ENCODE measurements at places on chromosomes 13 and 19.

GRCh38 chr19:38115271-38115802 lies 108.7 kb downstream of the DPF1 start:
- DNase-seq, result no peak

DNA sequence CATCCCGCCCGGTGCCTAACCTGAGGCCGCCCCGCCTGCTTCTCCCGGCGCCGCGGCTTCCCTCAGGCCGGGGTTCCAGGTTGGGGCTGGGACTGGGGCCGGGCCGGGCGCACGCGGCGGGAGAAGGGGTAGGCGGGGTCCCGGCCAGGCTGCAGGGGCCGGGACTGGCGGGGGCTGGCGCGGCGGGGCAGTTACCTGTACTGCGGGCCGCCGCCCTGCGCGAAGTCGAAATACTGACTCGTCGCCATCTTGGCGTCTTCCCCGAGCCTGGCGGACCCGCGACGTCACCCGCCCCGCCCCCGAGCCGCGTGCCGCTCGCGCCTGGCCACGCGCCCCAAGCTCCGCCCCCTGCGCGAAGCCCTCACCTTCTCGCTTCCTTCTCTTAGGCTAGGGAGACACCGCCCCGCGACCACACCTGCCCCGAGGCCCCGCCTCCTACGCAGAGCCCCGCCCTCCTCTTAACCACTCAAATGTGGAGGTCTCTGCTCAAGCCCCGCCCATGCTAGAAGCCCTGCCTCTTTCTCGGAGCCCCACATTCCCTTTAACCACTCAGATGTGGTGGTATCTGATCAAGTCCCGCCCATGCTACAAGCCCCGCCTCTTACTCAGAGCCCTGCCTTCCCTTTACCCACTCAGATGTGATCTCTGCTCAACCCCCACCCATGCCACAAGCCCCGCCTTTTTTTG lies at the start of gene ZFR2:
Gene ZFR2 (minus strand): TSS at position 269 of the 687 bp plus-strand sequence. CDS start 21 bp downstream, at position 248.
- no peak for DNase-seq

DNA sequence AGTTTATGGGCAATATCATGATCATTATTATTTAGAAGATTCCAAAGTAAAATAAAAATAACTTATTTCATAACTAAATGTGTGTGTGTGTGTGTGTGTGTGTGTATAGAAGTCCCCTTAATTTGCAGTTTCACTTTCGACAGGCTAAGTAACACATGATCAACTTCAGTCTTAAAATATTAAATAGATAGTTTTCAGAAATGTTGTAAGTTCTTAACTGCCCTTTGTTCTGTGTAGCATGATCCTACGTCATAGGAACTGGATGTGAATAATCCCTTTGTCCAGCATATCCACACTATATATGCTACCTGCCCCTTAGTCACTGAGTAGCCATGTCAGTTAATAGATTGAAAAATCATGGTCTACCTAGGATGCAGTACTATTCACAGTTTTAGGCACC lies 1863.5 kb upstream of the PCDH20 start:
- DNase-seq, result no peak

DNA sequence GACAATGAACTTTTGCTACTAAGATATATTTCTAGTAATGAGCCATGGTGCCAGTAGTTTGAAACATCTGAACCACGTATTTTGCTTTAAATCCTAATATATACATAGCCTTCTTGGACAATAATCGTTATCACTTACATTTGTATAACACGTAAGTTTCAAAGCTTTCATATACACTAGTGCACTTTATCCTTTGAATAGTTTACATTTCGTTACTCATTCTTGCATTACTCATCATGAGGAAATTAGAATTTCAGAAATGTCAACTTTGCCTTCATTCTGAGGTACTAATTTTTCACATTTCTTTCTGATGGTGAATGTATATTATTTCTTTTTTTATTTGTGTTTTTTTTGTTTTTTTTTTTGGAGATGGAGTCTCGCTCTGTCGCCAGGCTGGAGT lies 5.8 kb downstream of the KBTBD7 start:
- DNase-seq, result no peak

- no peak for DNase-seq
These were observed 1.0 kb downstream of the HIF3A start for GRCh38 chr19:46297700-46298478.

DNA sequence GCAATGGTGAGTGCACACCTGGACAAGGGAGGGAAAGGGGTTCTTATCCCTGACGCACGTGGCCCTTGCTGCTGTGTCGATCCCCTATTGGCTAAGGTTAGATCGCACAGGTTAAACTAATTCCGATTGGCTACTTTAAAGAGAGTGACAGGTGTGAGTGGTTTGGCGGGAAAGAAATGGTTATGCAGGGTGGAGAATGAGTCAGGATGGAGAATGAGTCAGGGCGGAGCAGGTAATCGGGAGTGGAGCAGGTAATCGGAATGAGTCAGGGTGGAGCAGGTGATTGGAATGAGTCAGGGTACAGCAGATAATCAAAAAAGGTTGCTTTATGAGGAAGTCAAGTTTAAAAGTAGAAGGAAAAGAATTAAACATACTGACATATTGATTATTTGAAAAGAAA lies 24.4 kb upstream of the SIAH3 start:
- DNase-seq, result no peak

DNA sequence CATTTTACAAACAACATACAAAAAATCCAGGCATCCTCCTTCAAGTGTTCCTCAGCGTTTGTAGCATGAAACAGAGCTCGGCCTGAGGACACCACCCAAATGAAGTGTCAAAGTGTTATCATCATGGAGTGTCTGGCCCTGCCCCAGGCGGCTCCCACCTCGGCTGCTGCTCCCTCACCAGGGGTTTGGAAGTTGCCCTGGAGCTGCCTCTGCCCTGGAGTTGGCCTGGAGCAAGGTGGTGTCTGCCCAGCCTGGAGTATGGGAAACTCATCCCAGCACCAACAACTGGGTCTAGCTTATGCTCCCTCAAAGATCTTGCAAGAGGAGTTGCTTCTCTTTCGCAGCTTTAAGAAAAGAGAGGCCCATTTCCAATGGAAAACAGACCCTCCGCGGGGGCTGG lies 120.4 kb downstream of the FOXO1 start:
- DNase-seq, result no peak

GRCh38 chr13:100532836-100533435 lies 55.7 kb downstream of the GGACT start:
- no peak for DNase-seq

GRCh38 chr13:114200399-114200911 lies 21.4 kb downstream of the CFAP97D2 start:
- DNase-seq, result no peak

DNA sequence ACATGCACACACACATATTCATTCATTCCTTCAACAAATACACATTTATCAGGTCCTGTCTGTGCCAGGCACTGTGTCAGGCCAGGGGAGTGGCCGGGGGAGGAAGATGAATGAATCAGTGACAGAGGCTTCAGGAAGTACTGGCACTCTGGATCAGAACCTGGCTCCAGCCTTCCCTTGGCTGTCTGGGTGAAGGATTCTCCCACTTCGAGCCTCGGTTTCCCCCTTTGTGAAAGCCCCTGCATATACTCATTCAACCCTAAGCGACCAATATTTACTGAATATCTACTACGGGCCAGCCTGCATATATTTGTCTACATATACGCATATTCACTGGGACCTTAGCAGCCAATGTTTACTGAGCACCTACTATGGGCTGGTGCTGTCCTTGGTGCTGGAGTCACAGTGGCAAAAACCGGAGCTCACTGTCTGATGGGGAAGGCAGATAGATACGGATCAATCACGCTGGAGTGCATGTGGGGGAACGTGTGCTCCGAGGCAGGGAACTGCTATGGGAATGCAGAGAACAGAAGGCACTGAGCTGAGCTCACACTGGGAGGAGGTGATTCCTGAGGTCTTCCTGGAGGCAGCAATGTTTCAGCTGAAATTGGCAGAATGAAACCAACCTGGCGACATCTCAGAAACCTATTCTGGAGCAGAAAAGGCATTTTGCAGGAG lies 636 bp upstream of the ZNF579 start:
- no peak for DNase-seq

GRCh38 chr13:98972627-98973026 lies 5.2 kb downstream of the DOCK9 start:
- no peak for DNase-seq

DNA sequence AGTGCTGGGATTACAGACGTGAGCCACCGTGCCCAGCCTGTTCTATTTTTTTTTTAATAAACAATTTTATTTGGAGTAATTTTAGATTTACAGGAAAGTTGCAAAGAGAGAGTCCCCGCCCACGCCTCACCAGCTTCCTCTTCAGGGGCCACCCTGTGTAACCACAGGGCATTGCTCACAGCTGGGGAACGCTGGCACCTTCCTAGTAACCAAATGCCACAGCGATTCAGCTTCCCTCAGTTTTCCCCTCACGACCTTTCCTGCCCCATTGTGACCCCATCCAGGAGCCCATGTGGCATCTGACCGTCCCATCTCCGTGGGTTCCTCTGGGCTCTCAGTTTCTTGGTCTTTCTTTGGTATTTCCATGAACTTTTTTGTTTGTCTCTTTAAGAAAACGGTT lies 83.9 kb downstream of the GNG7 start:
- peak; percentile 50 for DNase-seq

DNA sequence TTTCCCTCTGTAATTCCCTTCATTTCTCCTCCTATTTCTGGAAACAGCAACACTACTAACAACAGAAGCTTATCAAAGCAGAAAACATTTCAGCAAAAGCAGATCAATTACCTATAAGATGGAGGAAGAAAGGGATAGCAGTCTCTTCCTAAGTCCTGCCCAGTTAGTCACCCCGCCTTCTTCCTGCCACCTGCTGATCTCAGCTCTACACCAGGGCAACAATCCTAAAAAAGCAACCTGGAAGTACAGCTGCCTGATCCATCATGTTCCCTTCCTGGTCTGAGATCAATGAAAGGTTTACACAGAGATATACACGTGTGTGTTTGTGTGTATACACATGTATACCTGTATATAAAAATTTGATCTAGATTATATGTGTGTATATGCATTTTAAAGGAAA lies 59.4 kb downstream of the TSC22D1 start:
- no peak for DNase-seq

- DNase-seq, result no peak
These were observed 15.1 kb downstream of the DEDD2 start for GRCh38 chr19:42202290-42202880.

DNA sequence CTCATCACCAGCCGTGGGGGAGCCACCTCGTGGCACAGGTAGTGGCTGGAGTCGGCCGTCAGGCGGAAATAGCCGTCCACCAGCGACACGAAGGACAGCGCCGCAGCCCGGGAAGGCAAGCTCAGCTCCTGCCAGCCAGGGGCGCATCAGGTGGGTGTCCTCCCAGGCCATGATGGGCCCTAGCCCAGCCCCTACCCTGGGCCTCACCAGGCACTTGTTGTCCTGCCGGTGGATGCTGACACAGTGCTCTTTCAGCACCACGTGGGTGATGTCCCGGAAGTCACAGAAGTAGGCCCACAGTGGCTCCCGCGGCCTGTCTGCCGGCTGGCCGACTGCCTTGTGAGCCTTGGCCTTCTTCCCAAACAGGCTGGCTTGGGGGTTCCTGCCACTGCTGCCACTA lies 15.7 kb downstream of the TYK2 start:
- DNase-seq, result no peak

- no peak for DNase-seq
These were observed 4.8 kb downstream of the PDX1 start for GRCh38 chr13:27924529-27925141.

DNA sequence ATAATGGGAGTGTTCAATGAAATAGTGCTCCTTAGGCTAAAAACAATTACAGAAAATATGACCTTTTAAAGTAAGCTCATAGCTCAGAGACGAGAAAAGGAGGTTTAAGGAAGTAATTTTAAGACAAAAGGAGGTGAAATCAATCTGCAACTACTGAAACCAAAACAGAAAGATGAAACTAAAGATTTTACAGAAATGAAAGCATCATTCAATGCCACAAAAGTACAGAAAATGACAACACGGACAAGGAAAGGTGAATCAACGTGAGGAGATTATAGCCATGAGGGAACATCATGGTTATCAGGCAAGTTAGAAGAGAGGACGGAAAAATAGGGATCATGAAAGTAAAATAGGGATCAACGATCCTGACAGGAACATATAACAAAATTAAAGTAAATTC lies 745.2 kb downstream of the PCDH17 start:
- no peak for DNase-seq

- no peak for DNase-seq
These were observed 101.2 kb downstream of the ATP11A start for GRCh38 chr13:112790735-112791641.

- no peak for DNase-seq
These were observed 18.3 kb upstream of the UGGT2 start for GRCh38 chr13:96071504-96071903.

DNA sequence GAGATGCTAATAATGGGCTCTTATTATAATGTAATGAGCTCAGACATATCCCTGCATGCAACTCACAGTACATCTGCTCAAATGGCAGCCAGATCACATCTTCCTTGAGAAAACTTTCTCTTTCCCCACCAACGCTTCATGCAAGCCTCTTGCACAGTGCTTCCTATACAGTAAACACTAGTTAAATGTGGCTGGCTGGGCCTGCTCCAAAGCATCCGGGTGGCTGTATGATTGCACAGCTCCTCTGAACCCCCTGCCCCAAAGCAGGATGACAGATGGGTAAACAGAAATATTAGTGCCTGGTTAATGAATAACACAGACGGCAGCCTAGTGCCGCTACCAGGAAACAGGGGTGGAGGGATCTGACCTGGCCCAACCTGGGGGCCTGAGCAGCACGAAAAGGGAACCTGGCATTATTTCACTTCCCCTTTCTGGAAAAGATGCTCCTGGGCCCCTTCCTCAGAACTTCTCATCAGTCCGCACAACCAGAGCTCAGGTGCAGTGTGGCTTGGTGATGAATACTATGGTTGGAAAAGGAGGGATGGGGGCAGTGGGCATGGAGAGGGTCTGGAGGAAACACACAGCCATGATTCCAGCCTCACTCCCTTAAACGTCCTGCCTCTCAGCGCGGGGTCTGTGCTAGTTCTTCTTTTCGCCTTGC lies 10.8 kb downstream of the FFAR2 start:
- DNase-seq, result no peak

GRCh38 chr19:4851551-4852290 lies 15.7 kb downstream of the PLIN3 start:
- DNase-seq, result peak; percentile 55

- no peak for DNase-seq
These were observed 356.1 kb downstream of the FGF14 start for GRCh38 chr13:102045731-102046130.

- no peak for DNase-seq
These were observed 59.3 kb downstream of the URI1 start for GRCh38 chr19:30001301-30001700.

- DNase-seq, result no peak
These were observed 282.3 kb downstream of the SPRY2 start for GRCh38 chr13:80058626-80059025.

DNA sequence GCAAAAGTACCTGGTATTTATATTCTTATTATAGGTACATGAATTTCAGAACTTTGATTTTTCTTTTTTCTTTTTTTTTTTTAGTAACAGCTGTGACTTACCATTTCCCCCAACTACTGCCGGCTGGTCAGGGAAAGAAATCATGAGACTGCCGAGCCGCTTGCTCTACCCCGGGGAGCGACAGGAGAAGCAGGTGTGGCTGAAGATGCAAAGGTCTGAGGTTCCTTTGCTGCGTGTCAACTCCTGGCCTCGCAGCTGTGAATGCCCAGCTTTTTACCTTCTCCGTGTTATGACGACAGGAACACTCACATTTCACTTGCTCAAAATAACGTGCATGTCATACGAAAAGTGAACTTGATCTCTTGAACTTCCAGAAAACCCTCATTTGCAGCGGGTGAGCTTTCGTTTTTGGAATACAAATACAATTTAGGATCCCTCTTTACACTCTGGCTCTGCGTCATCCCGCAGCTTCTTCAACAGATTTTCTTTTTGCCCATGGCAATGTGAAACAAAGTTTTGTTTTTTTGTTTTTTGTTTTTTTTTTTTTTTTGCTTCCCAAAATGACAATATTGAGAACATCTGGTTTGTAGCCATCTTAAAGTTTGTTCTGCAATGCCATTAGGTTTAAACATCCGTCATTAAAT lies 117.9 kb downstream of the EFNB2 start:
- DNase-seq, result no peak

Measured in activated CD8-positive, alpha-beta memory T cell treated with anti-CD3 and anti-CD28 coated beads for 48 hours (primary cell).